Thyroid gland (tissue), 4 donors: ENCODE measurements at places on chromosomes 1 and 21. TPM values are rescaled to one million over a fixed set of nuclear protein-coding genes. Genes with fewer than 3 reads are reported as not detected.

DNA sequence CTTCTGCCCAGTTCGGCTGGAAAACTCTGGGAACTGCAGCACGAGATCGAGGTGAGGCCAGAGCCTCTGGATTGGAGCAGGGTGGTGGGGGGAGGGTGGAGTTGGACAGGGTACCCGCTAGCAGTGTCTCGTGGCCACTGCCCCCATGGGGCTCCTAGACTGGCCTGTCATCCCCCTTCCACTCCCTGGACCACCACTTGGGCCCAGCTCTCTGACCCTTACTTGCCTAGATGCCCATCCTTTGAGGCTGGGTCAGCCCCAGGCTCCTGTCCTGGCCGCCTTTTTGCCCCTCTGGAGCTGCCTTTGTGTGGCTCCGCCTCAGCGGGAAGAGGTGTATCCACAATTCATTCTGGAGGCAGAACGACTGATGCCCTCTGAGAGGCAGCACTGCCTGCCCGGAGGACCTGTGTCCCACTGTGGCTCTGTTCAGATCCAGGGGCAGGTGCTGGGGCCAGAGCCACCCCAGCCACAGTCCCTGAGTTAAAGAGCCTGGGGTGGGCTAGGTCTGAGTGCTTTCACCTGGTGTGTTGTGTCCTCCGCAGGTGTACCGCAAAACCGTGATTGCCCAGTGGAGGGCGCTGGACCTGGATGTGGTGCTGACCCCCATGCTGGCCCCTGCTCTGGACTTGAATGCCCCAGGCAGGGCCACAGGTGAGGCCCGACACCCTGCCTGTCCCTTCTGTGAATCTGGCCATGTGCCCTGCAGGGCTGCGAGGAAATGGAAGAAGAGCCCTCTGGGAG is 17.7 kb downstream of the FAAH start:
- DNase-seq, result no peak

DNA sequence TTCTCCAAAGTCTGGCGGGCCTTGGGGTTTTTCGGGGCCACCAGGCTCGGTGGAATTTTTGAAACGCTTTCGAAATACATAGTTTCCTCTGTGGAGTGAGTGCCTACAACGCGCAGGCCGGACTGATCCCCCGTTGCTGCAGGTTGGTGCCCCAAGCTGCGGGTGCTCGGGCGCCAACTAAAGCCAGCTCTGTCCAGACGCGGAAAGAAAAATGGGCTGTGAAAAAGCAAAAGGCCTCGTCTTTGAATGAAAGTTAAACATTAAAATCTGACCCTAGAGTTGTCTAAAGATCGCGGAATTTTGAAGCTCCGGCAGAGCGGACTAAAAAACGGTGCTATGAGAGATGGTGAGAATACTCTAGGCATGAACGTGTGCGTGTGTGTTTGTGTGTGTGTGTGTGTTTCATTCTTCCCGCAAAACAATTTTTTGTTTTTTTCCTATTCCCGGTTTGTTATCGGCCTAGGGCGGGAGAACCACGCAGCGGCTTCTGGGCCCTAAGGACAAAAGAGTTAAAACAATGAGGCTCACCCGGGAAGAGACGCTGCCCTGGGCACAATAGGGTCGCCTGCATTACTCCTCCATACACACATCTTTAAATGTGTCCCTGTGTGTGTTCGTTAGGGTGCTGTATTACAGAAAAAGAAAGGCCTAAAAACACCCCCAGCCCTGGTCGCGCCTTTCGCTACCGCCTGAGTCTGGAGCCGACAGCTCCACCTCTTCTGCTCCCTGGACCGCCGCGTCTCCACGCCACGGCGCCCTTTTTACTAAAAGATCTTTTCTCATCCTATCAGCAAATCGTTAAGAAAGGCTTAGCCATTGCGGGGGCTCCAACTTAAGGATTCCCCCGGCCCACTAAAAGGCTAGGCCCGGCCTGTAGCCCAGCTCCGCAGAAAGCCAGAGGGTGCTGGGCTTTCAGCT is 3.2 kb downstream of the TBX15 start:
- DNase-seq, result no peak

- no peak for DNase-seq
Observed at GRCh38 chr1:222813866-222814535, 838 bp upstream of the DISP1 start.

DNA sequence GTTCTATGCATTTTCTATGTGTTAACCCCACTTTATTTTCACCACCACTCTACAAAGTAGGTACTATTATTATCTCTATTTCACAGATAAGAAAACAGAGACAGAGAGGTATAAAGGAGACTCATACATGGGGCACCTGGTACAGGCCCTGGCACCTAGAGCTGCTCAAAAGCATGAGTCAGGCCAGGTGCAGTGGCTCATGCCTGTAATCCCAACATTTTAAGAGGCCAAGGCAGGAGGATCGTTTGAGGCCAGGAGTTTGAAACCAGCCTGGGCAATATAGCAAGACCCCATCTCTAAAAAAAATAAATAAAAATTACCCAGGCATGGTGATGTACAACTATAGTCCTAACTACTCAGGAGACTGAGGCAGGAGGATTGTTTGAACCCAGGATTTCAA is 35.8 kb downstream of the GLIS1 start:
- no peak for DNase-seq

Gene SAMD11
- 4.1 TPM for total RNA-seq

Gene PLA2G2A
- total RNA-seq, result 141 TPM

Gene ADAMTS4
- 4.6 TPM for total RNA-seq
